ENCODE measurements at places on chromosomes 11 and 22.
A peak's percentile ranks its signal among the peaks of the same experiment; 100 is the strongest.

- no peak for DNase-seq
Measured at GRCh38 chr11:20661850-20662249, 7.5 kb upstream of the NELL1 start.

GRCh38 chr11:103958475-103959215 is 77.8 kb upstream of the DDI1 start:
- peak; percentile 5 for DNase-seq

GRCh38 chr11:114883472-114883871 is 205.1 kb downstream of the NXPE2 start:
- DNase-seq: no peak

DNA sequence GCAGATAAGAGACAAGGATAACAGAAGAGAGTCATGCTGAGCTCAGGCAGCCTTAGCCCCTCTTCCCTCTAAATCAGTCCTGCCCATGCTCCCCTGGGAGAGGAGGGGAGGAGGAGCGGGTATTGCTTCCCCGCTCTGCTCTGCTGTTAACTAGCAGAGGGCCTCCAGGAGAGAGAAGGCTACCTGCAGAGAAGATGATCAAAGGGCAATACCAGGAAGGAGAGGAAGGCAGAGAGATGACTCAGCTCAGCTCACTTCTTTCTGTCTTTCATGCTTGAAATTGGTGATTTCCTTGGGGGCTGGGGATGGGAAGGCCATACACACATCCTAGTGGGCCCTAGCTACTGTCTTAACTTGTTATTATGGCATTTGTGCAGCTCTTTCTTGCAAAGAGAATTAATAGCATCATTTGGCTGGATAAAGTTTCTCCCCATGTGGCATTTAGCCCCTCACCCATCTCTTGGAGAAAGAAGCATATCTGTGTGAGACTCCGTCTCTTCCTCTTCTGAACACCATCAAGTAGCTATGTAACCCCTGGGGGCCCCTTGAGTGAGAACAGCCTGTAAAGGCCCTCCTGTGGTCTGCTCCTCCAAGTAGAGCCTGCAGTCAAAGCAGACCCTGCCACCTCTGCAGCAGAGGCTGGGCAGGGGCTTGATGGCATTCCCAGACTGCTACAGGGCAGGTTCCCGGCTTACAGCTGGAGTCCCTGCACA is 33.4 kb upstream of the AMOTL1 start:
- no peak for DNase-seq

GRCh38 chr22:31753005-31753633 is 700 bp upstream of the DEPDC5 start:
- DNase-seq: no peak

- DNase-seq: no peak
Measured at GRCh38 chr11:196786-197731, 4.2 kb downstream of the SCGB1C1 start.

DNA sequence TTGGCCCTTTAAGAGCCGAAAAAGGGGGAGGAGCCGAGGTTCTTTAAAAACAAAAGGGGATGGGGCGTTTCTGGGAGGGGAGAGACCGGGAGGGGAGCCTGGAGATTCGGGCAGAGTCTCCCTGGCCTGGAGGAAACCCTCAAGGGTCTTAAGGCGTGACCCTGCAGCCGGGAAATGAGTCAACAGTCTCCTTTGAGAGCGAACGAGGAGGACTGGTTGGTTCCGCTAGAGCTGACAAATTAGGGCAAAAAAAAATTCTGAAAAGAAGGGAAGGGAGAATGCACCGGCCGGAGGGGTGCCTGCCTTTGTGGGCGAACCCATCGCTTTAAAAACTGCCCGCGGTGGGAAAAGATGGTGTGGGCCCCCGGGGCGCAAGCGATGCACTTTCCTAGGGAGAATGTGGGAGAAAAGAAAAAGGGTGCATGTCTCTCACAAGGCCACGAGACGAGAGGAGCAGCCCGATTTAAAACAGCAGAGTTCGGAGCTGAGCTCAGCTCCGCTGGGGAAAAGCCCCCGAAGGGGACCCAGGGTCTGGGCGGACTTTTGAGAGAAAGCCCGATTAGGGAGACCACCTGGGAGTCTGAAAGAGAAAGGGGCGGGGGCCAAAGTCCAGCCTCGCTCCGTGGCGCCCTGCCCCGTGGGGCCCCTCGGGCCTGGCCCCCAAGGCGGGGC is 874 bp downstream of the ZFTA start:
- DNase-seq: peak; percentile 55
